Fibroblast of the aortic adventitia (primary cell): ENCODE measurements at places on chromosomes 16 and 17.
A peak's percentile ranks its signal among the peaks of the same experiment; 100 is the strongest.

- peak; percentile 4 for DNase-seq
Observed at GRCh38 chr17:14918540-14918939, 346.6 kb downstream of the PMP22 start.

GRCh38 chr17:81163703-81164370 lies 1.5 kb upstream of the PVALEF start:
- no peak for DNase-seq

DNA sequence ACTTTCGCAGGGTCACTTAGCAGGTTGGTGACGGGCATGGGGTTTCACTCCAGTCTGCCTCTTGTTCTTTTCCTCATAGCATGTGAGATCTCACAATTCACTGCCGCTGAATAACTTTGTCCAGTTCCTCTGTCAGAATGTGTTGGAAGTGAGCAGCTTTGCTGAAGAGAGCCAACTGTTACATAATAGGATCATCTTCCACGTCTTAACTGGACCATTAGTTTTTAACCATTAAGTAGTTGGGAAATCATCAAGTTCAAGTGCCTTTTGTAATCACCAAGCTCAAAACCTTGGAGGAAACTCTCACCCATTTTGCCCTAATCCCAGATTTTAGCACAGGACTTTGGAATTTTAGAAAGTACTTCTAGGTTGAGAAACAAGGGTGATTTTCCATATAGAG lies 290.6 kb downstream of the WWOX start:
- DNase-seq: no peak

DNA sequence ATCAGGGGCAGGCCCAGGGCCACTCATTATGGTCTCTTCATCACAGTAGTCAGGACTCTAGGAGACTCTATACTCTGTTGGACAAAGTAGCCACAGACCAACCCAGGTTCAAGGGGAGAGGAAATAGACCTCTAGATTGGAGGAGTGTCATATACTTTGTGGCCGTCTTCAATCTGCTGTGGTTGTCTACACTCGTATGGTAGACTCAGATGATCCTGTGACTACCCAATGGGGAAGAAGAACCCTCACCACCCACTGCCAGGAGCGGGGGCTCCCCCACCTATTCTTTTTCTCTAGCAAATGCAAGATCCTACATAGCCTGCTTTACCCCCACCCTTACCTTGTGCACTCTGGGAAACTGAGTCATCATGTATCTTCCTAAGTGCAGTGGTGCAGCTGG lies 80.5 kb downstream of the KSR1 start:
- no peak for DNase-seq

DNA sequence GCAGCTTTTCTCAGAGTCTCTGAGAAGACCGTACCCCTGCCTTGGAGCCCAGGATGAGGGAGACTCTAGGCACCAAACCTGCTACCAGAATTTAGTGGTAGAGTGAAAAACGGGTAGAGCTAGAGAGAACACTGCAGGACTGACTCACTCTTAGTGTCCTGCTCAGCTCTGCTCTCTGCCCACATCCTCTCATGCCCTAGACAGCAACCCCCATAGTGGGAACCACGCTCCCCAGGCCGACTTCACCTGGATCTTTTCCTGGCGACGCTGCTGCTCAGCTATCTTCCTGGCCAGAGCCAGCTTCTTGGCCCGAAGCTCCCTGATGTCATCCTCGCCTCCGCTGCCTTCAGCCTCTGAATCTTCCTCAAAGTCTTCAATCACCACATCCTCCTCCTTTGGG lies 26.7 kb downstream of the HIC1 start:
- no peak for DNase-seq

- DNase-seq: no peak
Observed at GRCh38 chr16:87615621-87616041, 13.3 kb downstream of the JPH3 start.

- DNase-seq: no peak
Observed at GRCh38 chr16:8127070-8127469, 463.2 kb downstream of the TMEM114 start.

- DNase-seq: peak; percentile 52
Observed at GRCh38 chr17:4566785-4567184, 6.4 kb upstream of the GGT6 start.

DNA sequence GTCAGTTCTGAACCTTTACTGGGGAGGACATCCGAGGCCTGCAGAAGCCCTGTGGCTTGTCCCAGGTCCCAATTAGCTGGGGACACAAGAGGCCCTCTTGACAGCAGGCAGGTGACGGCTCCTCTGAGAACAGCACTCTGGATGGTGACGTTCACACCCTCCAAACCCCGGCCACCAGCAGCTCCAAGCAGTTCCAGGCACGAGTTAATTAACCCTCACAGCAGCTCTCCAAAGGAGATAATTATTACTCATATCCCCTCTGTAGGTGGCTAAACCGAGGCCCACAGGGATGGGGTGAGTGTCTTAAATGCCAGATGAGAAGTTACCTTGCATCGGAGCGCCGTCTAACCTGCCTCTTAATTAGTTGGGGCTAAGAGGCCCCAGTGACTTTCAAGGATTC lies 168.9 kb upstream of the CIBAR2 start:
- no peak for DNase-seq

DNA sequence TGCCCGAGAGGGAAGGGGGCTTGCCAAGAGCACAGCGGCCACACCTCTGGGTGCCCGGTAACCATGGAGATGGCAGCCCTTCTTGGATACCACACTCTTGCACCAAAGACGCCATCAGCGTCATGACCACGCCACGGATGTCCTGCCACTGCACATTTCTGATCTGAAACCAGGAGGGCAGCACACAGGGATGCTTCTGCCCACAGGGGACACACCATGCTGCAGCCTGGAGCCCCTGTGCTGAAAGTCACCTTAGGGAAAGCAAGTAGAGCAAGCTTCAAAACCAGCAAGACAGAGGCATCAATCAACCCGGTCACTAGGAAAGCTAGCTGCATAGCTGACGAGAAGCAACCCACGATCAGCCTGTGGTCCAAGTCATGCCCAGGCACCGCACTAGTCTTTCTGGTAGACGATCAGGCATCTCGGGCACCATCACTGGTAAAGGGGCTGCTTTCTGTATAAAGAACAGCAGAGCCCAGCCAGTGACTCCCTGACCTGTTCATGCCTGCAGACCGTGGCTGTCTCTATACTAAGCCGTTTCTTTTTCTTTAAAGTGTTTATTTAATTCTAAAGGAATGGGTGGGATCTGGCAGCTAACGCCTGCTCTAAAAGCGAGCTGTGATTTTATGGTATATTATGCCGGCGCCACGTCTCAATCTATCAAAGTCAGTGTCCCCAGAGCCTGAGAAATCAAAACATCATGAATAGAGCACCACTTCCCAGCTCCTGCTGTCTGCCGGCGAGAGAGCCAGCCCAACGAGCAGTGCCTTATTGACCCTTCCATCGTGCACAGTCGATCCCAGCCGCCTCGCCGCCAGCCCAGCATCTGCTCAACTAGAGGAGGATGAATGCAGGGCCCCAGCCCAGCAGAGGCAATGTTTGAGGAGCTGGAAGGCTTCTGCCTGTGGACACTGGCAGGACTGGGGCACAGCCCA lies 244.7 kb downstream of the RBFOX3 start:
- no peak for DNase-seq

GRCh38 chr17:60318326-60318725 lies 73.6 kb downstream of the USP32 start:
- DNase-seq: no peak
